ENCODE measurements at places on chromosomes 12 and 14. TPM values are rescaled to one million over a fixed set of nuclear protein-coding genes. Genes with fewer than 3 reads are reported as not detected.

The DDX23 gene
- 108 TPM for polyA plus RNA-seq

The INHBE gene
- polyA plus RNA-seq, result 0.53 TPM

The ENO2 gene
- polyA plus RNA-seq, result 17.2 TPM

The CERS5 gene
- 75.3 TPM for polyA plus RNA-seq

The RNASE1 gene
- 127 TPM for polyA plus RNA-seq

The TPPP2 gene
- 3.1 TPM for polyA plus RNA-seq

The TNFAIP2 gene
- polyA plus RNA-seq, result 29.9 TPM

The LPAR5 gene
- polyA plus RNA-seq, result 1.4 TPM

The TMEM119 gene
- polyA plus RNA-seq, result 15.3 TPM

The A2ML1 gene
- 0.86 TPM for polyA plus RNA-seq

The KRT6A gene
- not detected for polyA plus RNA-seq

The HOXC6 gene
- 30.0 TPM for polyA plus RNA-seq
